ENCODE measurements at places on chromosomes 4 and X.

- no peak for DNase-seq
Observed at GRCh38 chr4:137800861-137801260, 268.6 kb upstream of the PCDH18 start.

- no peak for DNase-seq
Observed at GRCh38 chr4:82469791-82470345, 39.5 kb downstream of the ENOPH1 start.

- no peak for DNase-seq
Observed at GRCh38 chr4:22343606-22344005, 172.3 kb downstream of the ADGRA3 start.

- no peak for DNase-seq
Observed at GRCh38 chrX:24696294-24696693, 2.6 kb downstream of the POLA1 start.

- DNase-seq, result no peak
Observed at GRCh38 chr4:86452422-86452891, 92.6 kb upstream of the MAPK10 start.

DNA sequence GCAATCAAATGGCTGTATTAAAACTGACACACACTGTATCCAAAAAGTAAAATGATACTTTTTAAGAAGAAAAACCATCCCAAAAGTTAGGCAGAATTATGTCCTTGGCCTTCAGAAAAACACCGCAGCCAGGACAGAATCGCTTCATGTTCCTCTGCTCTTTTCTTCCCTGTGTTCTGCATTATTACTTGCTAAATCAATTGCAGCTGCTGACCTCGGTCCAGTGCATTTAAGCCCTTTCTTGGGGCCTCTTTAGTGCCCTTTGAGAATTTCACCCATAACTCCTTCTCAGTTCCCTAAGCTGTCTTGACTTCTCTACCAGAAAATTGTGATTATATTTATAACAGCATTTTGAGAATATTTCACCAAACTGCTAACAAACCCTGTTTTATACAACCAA lies 696.9 kb downstream of the PCDH7 start:
- DNase-seq, result no peak

GRCh38 chrX:105869701-105870100 lies 47.4 kb downstream of the NRK start:
- DNase-seq, result no peak

- DNase-seq, result no peak
Observed at GRCh38 chr4:20684852-20685763, 15.2 kb upstream of the PACRGL start.

- DNase-seq, result no peak
Observed at GRCh38 chr4:146023334-146023967, 84.8 kb upstream of the ZNF827 start.

GRCh38 chr4:25525896-25526295 lies 129.8 kb upstream of the SLC34A2 start:
- no peak for DNase-seq

- no peak for DNase-seq
Observed at GRCh38 chrX:153861733-153862310, 24.2 kb downstream of the L1CAM start.

DNA sequence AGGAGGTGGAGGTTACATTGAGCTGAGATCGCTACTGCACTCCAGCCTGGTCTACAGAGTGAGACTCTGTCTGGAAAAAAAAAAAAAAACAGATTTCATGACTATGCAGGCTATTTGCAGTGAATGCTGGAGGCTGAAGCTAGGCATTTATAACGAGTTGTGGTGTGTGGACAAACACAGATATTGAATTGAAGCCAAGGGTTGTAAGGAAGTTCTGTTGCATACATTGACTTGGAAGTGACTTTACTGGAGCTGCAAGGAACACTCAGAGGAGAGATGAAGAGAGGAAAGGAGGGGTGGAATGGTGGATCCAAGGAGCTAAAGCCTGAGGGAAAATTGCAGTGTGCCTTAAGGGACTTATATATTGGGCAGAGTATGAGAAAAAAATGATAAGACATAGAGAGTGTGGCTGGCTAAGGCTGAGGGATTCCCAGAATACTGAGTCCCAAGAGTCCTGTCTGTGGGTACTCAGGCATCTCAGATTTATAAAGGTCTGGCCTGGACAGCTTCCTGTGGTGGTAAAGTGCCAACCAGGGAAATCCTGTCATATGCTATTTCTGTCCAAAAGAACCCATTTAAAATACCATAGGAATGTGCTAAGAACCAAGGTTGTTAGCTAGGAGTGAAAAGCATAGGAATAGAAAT lies 87.8 kb upstream of the GUCY1A1 start:
- DNase-seq, result no peak

GRCh38 chr4:109494563-109494962 lies 60.9 kb downstream of the SEC24B start:
- no peak for DNase-seq

- no peak for DNase-seq
Observed at GRCh38 chr4:128564081-128564630, 245.3 kb upstream of the JADE1 start.

DNA sequence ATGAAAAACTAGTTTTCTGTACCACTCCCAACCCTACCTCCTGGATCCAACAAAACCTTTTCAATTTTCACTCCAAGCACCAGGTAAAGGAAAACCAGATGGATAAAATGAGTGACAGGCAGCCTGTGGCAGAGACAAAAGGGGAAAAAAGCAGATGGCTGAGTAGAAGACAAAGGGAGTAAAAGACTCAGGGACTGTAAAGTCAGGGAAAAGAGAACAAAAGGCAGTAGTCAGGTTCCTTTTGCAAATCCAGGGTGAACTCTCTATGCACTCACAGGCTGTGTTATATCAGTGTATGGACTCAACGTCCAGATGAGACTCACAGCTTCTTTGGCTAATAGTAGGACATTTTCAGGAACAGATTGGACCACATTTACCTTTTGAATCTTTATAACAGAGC lies 54.2 kb downstream of the QRFPR start:
- no peak for DNase-seq

- DNase-seq, result no peak
Observed at GRCh38 chr4:154511981-154512380, 20.4 kb upstream of the DCHS2 start.

- DNase-seq, result no peak
Observed at GRCh38 chr4:107392951-107393350, 327.1 kb downstream of the PAPSS1 start.

- no peak for DNase-seq
Observed at GRCh38 chr4:83174844-83175414, 60.4 kb upstream of the PLAC8 start.

DNA sequence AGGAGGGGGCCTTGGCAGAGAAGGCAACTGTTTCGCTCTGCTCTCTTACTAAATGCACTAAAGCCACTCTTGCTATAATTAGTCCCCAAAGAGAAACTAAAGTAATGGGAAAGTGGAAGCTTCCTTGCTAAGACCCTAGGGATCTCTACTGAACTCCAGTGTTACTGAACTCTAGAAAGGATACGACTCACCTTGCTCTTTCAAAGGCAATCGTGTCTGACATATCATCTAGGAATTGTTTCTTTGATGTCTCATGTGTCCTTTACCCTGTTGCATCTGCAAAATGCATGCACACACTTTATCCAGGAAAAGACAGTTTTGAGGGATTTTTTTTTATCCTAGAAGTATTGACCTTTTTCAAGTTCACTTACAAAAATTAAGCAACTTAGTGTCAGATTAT lies 148.1 kb upstream of the FAM9B start:
- DNase-seq, result no peak

- no peak for DNase-seq
Observed at GRCh38 chr4:7507381-7507780, 72.7 kb upstream of the PSAPL1 start.

DNA sequence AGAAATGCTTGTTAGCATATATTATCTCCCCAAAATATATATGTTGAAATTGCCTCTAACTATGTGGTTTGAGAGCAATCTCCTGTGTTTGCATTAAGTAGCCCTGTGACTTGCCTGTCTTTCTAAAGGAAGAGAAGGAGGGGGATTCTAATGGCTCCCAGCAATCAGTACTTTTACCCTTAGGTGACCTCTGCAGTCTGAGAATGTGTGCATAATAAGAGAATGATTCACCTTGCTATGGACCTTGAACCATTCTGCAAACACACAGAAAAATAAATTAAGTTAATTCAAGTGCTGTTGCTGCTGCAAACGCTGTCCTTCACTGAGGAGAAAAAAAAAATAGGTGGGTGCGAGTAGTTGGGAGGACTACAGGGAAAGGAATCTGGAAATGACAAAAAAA lies 322.2 kb downstream of the IQCM start:
- DNase-seq, result no peak

- DNase-seq, result no peak
Observed at GRCh38 chr4:7002336-7002735, 40.8 kb upstream of the TADA2B start.

DNA sequence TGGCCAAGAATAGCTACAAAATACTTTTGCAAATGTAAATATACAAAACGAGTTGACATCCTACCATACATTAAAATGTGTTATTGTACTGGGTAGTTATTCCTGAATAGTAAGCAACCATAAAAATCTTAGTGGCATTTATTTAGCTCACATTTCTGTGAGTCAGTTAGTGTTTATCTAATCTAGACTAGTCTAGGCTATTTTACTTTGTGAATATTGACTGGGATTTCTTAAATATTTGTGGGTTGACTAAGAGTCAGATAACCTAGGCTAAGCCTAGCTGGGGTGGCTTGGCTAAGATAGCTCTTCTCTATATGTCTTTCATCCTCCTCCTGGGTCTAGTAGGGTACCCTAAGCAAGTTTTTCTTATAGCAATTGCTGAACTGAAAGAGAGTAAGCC lies 543.8 kb upstream of the DIAPH2 start:
- DNase-seq, result no peak

DNA sequence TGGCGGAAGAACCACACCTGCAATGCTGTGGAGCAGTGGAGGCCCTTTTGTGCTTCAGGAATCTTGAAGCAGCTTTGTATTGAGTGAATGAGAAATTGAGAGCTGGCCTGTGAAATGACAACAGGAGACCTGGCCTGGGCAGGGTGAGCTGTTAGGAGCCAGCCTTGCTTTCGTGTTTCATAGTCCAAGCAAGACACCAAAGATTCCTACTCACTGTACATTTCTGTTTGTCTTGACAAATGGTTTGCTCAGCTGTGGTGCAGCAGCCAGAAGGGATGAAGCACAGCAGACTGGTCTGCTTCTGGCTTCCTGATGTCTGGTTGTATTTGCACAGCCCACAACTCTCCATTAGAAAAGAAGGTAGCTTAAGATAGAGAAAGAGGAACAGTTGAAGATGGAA lies 96.5 kb downstream of the GATB start:
- DNase-seq, result no peak

DNA sequence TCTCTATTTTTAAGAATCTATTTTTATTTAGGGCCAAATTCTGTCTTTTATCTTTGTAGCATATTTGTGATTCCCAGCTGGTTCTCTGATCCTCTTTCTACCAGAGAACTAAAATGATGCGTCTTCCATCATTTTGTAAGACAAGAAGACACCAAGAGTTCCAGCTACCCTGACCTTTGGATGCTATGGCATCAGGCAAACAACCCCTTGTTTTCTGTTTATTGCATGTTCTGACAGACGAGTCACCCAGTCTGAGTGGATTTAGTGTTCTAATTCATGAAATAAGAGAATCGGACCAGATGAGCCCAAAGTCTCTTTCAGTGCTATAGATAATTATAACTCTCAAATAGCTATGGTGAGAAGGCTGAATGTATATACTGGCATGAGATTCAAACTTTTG lies 69.7 kb downstream of the ZFYVE28 start:
- no peak for DNase-seq

GRCh38 chr4:29711226-29711625 lies 1008.9 kb upstream of the PCDH7 start:
- DNase-seq, result no peak

- no peak for DNase-seq
Observed at GRCh38 chr4:22268350-22269025, 247.4 kb downstream of the ADGRA3 start.

DNA sequence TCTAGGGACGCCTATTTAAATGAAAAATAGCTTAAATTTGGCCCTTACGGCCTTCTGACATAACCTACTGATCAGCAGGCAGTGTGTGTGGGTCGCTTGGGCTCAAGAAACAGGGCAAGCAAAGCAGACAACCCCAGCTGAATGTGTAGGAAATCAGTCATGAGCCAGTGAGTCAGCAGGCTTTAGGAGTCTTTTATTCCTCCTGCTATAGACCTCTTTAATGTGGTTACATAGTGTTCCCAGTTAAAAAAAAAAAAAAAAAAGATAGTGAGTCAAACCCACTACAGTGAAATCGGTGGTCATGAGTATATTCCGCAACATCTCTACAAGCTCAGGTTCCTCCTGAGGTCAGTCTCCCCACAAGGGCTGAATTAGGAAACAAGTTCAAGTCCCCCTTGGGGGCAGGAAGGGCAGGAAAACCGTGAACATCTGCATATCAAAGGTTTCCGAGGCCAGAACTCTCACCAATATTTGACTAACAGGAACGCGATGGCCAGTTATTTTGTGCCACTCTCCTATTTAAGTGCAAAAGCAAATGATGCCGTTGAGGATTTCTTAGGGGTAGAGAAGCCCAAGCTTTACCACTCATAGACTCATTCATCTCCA lies 32.7 kb downstream of the ACSL1 start:
- no peak for DNase-seq

DNA sequence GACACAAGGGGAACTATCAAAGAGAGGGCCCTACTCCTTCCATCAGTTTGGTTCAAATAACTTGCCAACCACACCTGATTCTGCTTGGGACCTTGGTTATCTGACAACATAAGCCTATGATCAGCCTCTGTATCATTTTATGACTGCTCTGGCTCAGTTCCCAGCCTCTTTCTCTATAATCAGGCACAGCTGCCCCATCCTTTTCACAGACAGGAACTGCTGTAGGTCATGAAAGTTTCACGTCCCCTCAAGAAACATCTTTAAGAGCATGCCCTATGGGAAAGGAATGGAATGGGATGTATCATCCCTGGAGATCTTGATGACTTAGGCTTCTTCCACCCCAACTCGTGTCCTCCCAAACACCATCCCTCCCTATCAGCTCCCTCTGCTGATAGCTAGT lies 243.4 kb downstream of the AR start:
- no peak for DNase-seq

Data from activated T-helper 2 cell treated with anti-CD3 and anti-CD28 coated beads, Interferon-gamma antibody, Interleukin-2, Interleukin-4, amounts not matched to agents 10 μg/mL and 5 μg/mL and 100 μg/mL, durations not matched to agents 14 hours and 24 hours and 36 hours (primary cell).